ENCODE measurements at places on chromosomes 16 and 17.

DNA sequence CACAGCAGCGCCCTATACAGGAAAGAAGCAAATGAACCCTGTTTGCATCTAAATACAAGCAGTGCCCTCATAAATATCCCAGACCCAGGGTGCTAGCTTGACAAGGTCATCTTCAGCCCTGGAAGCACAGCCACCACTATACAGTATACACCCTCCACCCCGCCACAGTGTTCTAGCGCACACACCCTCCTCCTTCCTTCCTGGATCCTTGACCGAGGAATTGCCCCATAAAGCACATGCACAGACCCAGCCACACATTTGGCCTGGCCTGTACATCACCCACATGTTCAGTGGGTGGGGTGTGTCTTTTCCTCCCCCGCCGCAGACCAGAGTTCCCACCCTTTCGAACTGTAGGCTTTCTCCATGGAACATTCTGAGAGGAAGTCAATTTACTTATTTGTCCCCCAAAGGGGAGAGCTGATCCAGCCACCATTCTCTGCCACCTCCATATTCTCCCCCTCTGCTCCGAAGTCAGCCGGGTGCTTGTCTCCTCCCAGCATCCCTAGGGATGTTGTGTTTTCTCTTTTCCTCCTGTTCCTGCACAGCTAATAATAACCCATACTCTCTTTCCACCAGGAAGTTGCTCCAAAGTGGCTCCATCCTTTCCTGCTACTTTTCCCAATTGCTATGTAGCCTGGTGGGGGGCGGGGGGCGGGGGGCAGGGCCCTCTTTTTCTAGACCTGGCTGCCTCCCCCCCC is 6.6 kb downstream of the ABI3 start:
- no peak for DNase-seq

DNA sequence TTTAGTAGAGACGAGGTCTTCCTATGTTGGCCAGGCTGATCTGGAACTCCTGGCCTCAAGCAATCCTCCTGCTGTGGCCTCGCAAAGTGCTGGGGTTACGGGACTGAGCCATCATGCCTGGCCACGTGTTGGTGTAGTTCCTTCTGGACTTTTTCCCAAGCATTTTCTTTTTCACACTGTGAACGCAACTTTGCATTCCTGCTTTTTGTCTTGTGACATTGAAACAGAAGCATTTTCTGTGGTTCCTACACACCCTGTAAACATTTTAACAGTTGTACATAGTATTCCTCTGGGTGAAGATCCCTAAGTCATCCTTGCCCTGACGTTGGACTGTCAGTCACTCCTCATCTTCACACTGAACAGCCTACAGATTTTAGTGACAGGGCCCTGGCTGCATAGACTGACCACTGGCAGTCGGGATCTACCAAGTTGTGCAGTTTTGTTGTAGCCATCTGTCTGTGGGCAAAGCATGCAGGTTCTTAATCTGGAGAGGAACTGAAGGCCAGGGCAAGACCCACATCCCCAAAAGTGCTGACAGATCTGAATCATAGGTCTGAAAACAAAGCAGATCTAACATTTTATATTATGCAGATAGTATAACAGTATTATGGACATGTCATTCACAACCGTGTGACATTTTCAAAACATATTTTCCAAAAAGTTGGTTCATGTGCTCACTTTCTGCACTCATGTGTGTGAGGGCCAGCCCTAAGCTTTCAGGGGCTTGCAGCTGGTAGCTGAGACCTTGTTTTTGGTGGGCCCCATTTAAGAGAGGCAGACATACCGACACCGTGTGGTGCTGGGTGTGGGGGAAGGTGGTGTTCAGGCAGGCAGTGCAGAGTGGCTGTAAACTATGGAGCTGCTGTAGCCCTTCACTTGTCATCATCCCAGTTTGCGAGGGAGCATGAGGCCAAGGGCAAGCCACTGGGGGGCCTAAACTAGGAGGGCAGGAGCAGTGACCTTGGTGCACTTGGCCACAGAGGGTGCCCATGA is 59.9 kb downstream of the EPN2 start:
- DNase-seq: no peak

GRCh38 chr16:8686879-8687278 is 12.5 kb downstream of the ABAT start:
- DNase-seq: no peak

DNA sequence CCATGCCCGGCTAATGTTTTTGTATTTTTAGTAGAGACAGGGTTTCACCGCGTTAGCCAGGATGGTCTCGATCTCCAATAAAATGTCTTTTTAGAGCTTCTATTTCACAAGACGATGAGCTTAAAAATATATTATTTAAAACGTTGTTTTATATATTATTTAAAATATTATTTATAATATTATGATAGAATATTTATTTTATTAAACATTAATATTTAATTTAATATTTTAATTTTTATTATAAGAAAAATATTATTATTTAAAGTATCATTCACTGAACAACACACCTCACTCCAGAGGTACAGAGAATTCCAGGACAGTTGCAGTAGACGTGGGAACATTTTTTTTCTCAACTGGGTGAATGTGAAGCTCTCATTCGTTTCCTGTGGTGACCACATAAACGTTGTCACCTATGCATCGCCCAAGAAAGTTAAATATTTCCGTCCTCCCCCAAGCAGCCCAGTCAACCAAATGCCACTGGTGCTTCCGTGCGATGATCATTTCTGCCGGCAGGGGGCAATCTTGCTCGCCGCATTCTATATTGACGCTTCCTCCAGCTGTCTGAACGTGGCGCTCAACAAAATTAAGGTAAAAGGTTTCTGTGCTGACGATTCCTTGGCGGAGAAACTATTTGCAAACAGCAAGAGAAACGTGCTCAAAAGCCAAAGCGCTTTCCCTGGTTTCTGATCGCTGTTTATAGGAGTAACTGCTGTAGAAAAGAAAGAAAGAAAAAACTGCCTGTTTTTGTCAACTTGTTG is 41.7 kb upstream of the PRSS54 start:
- DNase-seq: no peak

GRCh38 chr16:74797414-74797813 is 22.8 kb upstream of the FA2H start:
- DNase-seq: no peak

DNA sequence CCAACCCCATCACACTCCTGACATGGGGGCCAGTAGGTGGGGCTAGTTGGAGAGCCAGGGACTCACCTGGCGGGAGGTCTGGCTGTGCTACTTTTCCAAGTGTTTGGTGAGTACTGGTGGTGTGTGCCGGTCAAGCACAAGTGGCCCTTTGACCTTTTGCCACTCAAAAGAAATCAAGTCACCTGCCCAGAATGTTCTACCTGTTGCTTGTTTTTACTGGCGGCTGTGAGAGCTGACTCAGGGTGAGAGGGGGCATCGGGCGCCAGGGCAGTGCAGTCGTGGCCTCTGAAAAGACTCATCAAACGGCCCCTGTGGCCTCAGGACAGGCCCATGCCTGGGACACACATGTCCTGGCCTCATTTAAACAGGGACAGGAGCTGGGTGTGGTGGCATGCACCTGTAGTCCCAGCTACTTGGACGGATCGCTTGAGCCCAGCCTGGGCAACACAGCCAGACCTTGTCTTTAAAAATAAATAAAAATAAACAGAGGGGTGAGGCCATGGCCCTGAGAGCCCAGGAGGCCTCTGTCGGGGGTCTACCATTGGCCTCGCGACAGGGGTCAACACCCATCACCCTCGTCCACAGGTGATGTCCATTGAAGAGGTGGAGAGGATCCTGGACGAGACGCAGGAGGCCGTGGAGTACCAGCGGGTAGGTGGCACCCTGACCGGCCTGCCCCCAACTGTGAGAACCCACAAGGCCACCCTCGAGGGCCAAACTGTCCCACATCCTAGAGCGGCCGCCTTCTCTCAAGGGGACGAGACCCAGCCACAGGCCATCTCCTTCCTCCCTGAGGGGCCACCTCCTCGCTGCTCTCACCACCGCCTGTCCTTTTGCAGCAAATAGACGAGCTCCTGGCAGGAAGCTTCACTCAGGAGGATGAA is 5.0 kb downstream of the CHMP6 start:
- DNase-seq: no peak

DNA sequence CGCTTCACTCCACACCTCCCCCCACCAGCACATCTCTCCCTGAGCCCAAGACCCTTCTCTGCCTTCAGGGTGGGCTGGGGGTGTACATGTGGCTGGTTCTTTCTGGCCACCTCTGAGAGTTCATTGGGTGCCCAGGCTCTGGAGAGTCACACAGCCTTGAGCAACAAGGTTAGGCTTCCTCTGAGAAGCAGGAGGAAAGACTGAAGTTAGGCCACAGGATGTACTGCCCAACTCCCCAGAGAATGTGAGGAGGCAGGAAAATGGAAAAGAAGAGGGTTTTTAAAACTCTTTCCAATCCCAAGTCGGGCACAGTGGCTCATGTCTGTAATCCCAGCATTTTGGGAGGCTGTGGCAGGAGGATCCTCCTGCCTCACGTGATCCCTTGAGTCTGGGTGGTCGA is 7.3 kb downstream of the PCGF2 start:
- no peak for DNase-seq

DNA sequence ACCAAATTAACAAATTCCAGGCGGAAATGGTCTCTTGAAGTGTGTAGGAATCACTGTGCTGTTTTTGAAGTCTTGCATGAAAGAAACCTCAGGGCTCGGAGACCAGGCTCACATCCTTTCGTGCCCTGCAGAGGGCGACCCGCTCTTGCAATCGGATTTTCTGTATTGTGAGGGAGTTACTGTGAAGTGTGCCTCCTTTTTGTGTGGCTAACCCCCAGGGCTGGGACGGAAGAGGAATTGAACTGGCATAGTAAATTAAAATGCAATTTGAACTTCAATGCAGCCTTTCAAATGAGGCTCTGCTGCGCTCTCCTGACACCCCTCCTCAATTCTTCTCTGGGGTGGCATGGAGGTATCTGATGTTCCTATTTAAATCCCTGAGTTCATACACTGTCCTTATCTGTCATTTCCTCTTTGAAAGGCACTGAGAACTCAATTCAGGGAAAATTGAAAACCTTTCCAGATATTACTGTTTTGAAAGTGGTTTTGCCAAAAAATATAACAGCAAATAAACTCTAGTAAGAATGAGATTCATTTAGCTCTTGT is 51.5 kb upstream of the MGAT5B start:
- DNase-seq: no peak

DNA sequence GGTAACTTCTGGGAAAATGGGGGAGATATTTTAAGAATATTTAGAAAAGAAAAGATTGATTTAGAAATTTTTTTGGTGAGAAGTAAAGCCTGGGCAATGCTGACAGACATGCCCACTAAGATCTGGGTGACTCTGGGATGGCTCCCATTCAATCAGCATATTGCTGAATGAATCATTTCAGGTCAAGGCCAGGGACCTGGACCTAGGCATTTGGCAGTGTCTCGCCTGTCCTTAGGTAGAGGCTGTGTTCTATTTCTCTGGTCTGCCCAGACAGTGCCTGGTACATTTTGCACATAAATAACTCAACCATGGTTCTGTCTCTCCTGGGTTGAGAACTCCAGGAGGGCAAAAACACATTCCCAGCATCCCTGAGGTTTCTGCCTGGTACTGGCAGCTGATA is 39.9 kb downstream of the SMPD3 start:
- no peak for DNase-seq

- DNase-seq: no peak
Measured at GRCh38 chr17:75877752-75878173, 618 bp downstream of the TRIM47 start.

DNA sequence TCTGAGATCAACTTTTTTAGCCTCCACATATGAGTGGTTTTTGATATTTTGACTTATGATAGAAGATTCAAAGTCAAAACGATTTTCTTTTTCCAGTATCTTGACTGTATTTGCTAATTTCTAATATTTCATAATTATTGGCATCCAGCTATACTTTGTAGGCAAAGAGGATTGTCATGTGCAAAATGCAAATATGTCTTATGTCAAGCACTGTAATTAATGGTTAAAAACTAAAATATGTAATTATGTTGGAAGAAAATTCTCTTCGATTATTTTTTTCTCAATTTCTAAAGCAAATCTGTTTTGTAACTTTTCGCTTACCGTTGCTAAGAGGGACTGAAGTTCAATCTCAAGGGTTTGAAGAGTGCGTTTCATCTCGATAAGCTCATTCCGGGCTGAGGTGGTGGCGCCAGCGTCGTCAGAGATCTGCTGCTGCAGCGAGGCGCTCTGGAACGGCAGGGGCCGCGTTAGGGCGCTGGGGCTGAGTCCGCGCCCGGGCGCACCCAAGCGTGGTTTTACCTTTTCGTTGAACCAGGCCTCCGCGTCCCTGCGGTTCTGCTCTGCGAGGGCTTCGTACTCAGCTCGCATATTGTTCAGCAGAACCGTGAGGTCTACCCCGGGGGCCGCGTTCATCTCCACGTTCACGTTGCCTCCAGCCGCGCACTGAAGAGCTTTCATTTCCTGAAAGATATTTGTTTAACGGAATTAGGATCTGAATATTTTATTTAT is 3.0 kb downstream of the KRT27 start:
- DNase-seq: no peak

DNA sequence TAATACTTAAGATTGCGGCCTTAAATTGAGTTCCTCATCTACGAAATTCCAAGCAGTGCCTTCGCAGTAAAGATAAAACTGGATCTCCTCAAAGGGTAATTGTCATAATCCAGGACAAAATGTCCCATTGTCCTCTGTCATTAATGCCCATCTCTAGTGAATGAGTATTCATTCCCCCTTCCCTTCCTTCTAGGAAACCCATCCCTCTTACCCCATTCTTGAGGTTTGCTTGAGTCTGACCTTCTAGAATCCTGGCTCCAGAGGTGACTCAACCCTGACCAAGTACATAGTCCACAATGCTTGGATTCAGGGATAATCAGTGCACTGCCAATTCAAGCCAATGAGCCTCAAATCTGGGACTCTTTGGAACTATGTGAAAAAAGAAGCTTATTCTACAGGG is 47.0 kb upstream of the MAF start:
- DNase-seq: no peak

GRCh38 chr17:17568772-17569195 is 22.7 kb downstream of the PEMT start:
- DNase-seq: no peak

- no peak for DNase-seq
Measured at GRCh38 chr16:28915181-28915580, 9.9 kb downstream of the RABEP2 start.

GRCh38 chr17:2924211-2924610 is 128.0 kb downstream of the RAP1GAP2 start:
- DNase-seq: no peak

Measured in NCI-H1417 treated with DMSO at 0.1 percent for 48 hours (cell line).